ENCODE measurements at places on chromosomes 6 and 20.

- DNase-seq: no peak
Observed at GRCh38 chr6:36986704-36987047, 680 bp upstream of the MTCH1 start.

- DNase-seq: no peak
Observed at GRCh38 chr6:154318721-154319120, 37.9 kb downstream of the IPCEF1 start.

GRCh38 chr6:112014483-112014882 lies 39.4 kb upstream of the CCN6 start:
- DNase-seq: peak; percentile 74

DNA sequence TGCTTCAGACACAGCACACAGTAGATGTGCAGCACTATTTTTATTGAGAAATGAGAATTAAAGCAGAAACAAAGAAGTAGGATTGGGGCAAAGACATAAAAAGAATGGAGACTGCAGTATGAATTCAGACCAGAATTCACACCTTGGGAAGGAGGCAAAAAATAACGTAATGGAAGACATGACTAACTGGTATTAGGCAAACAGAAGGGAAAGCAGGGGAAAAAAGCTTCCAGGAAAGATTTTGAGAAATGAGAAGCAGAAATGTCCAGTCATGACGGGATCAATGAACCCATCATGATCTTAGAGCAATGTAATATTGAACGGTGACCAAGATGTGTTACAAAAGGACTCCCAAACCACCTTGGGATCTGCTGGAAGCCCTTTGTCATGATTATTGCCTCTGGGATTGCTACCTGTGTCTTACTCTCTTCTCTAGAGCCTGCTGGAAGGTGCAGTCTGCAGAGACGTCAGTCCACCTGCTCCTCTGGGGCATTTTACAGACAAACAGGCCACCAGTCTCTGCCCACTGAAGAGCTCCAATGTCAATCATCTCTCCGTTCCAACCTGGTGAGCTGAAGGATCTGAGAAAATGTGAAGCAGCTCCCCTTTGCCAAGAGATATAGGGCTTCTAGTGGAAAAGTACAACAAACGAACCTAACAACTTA lies 8.7 kb downstream of the NUDT3 start:
- no peak for DNase-seq

GRCh38 chr6:43290339-43290904 lies 7.6 kb upstream of the SLC22A7 start:
- DNase-seq: no peak

GRCh38 chr20:54172856-54173652 lies 732 bp downstream of the CYP24A1 start:
- DNase-seq: no peak

GRCh38 chr6:28978959-28979561 lies 26.1 kb downstream of the ZNF311 start:
- DNase-seq: no peak

GRCh38 chr20:46021361-46022359 lies 7.4 kb upstream of the SLC12A5 start:
- peak; percentile 38 for DNase-seq

GRCh38 chr6:155867682-155868081 lies 412.0 kb upstream of the NOX3 start:
- no peak for DNase-seq

GRCh38 chr6:126657561-126658175 lies 317.8 kb downstream of the CENPW start:
- no peak for DNase-seq

- peak; percentile 77 for DNase-seq
Observed at GRCh38 chr20:3340443-3340842, 67.0 kb downstream of the DNAAF9 start.

All from DMS 273 treated with DMSO at 0.1 percent for 48 hours (cell line).